Uterus (tissue), 4 donors: ENCODE measurements at places on chromosomes 1 and 21. TPM values are rescaled to one million over a fixed set of nuclear protein-coding genes. Genes with fewer than 3 reads are reported as not detected.

Gene TMEM51
- 1.3 TPM for total RNA-seq

Gene NBPF20
- total RNA-seq: 5.3 TPM

Gene FBXO2
- 7.2 TPM for total RNA-seq

Gene CHI3L1
- total RNA-seq: not detected

Gene LRRC8B
- 6.2 TPM for total RNA-seq

Gene SYPL2
- total RNA-seq: 5.9 TPM

Gene MROH7
- 11.8 TPM for total RNA-seq

Gene VANGL2
- 8.2 TPM for total RNA-seq

Gene CCDC17
- total RNA-seq: not detected

Gene MDM4
- 133 TPM for total RNA-seq
